ENCODE measurements at places on chromosomes 16 and 17. TPM values are rescaled to one million over a fixed set of nuclear protein-coding genes. Genes with fewer than 3 reads are reported as not detected.

GRCh38 chr17:1852327-1852726, 22.5 kb downstream of the RPA1 start:
- peaks cover 7% of the 10 kb centered on the region for H3K4me1 ChIP-seq
- no peak for DNase-seq
- H3K36me3 ChIP-seq = peaks cover 12% of the 10 kb centered on the region
- no peak overlapping the region for H3K4me3 ChIP-seq
- H3K27ac ChIP-seq = no peak overlapping the region

- no peaks in the 10 kb centered on the region for H3K27me3 ChIP-seq
- H3K27ac ChIP-seq = no peak overlapping the region
- H3K36me3 ChIP-seq = no peaks in the 10 kb centered on the region
- H3K4me1 ChIP-seq = peaks cover 29% of the 10 kb centered on the region
These were observed 16.0 kb upstream of the RASD1 start for GRCh38 chr17:17511881-17512858.

DNA sequence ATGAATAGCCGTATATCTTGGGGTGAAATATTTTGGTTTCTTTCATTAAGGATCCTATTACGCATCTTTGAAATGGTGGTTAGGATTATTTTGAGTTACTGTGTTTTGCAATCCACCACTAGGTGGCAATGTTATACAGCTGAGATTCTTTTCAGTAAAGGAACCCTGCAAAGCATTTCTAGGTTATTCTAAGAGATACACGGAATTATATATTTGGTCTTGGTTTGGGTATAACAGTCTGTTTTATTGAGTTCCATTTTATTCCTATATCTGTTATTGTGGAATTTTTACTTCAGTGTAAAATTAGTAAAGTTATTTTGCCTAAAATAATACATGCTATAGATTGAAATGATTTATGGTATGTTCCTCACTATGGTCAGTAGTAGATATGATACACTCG, 62.9 kb upstream of the CPHXL start:
- H3K4me3 ChIP-seq = no peak overlapping the region
- H3K36me3 ChIP-seq = no peaks in the 10 kb centered on the region
- H3K27me3 ChIP-seq = no peaks in the 10 kb centered on the region

SLC5A10 gene
- polyA plus RNA-seq = not detected

ACSM5 gene
- 0.16 TPM for polyA plus RNA-seq

VAT1L gene
- 2.8 TPM for polyA plus RNA-seq

Measured in cardiac muscle cell (in vitro differentiated cells and primary cell).